ENCODE measurements at places on chromosomes 11 and 22. TPM values are rescaled to one million over a fixed set of nuclear protein-coding genes. Genes with fewer than 3 reads are reported as not detected.
A peak's percentile ranks its signal among the peaks of the same experiment; 100 is the strongest.

GRCh38 chr11:101127197-101127698 lies 2.4 kb downstream of the PGR start:
- DNase-seq, result peak; percentile 66

- DNase-seq, result no peak
These were observed 51.8 kb downstream of the THAP12 start for GRCh38 chr11:76329084-76329648.

GRCh38 chr11:72787216-72788104 lies 6.4 kb downstream of the STARD10 start:
- DNase-seq, result peak; percentile 60

The DAGLA gene
- 6.9 TPM for polyA plus RNA-seq

The NXPE2 gene
- polyA plus RNA-seq, result not detected

The LSP1 gene
- 20.6 TPM for polyA plus RNA-seq

GRCh38 chr11:70671083-70671482 lies 272.8 kb downstream of the CTTN start:
- DNase-seq, result no peak

DNA sequence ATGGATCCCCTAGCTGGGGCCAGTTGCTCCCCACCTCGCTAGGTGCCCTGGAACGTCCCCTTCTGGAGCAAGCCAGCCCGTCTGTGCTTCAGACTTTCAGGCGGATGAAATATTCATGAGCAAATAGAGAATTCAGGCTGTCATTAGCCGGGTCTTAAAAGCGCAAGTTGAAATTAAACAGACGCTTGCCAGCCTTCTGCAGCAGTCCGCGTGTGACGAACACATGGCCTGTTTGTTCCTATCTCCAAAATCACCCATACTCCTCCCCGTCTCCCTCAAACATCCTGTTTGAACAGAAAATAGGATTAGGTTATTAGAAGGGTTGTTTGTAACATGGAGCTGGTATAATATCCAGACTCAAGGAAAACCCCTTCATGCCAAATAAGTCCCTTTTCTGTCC lies 38.7 kb downstream of the MYO18B start:
- no peak for DNase-seq

GRCh38 chr22:47446821-47447810 lies 684.7 kb downstream of the TBC1D22A start:
- DNase-seq, result no peak

The TMEM184B gene
- 17.0 TPM for polyA plus RNA-seq

GRCh38 chr22:25496396-25497064 lies 67.9 kb upstream of the GRK3 start:
- DNase-seq, result no peak

The SERPING1 gene
- polyA plus RNA-seq, result 292 TPM

The FAM180B gene
- not detected for polyA plus RNA-seq

The PHOX2A gene
- polyA plus RNA-seq, result not detected

GRCh38 chr11:2975594-2975993 lies 16.5 kb downstream of the NAP1L4 start:
- no peak for DNase-seq

The LINC01488 gene
- polyA plus RNA-seq, result not detected

The SSRP1 gene
- 20.5 TPM for polyA plus RNA-seq

GRCh38 chr11:19952116-19952605 lies 208.1 kb downstream of the DBX1 start:
- DNase-seq, result no peak

DNA sequence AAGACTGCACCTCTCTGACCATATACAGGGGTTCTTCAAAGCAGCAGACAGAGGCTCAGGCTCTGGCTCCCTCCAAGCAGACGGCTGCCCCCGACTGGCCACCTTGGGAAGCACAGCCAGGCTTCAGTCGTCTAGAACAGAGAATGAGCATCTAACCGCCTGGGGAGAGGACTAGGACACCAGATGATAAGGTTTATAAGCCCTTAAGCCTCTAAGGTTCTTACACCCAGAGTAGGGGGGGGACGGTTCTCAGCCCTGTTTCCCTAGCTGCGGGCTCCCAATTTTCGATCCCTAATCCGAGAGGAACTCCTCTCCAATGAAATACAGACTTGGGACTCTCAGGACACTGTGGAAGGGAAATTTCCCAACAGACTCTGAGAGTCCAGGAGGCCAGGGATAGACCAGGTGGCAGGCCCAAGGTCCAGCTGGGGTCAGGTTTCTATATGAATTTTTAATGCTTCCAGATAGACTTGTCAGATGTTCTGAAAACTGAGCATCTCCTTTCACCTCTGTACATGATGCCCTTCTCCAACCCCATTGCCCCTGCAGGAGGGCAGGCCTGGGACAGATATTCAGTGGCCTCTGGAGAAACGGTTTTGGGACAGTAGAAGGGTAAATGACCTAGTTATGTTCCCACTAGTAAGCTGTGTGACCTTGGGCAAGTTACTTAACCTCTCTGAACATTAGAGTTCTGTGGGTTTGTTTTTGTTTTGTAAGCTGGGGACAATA lies 20.2 kb downstream of the RTN4RL2 start:
- peak; percentile 82 for DNase-seq
